ENCODE measurements at places on chromosomes 6 and 20.
A peak's percentile ranks its signal among the peaks of the same experiment; 100 is the strongest.

DNA sequence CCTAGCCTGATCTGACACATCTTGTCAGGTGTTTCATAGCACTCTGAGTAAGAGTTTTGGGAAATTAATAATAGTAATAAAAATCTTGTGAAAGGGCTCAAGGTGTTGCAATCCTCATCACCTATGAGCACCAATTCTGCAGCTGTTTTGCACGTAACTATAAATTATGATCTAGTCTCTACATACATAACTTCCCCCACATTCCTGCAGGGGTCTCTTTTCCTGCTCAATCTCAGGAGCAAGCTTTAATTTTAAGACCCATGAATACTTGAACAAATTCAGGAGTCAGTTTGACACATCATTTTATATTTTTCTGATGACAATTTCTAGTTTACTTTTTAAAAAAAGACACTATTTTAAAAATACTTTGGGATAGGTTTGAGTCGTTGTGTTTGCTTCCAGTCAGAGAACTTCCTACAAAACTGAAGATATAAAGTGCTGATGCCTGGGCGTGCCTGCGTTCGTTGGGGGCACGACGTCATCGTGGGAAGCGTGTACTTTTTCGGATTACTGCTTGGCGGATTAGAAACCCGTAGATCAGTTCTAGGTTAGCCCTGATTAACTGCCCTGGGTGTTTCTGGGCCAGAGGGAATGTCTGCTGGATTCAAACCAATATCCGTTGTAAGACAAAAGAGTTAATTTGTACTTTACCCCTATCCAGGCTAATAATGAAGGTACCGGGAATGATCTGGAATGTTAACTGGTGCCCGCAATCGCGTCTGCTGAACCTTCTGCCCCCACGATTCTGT, 1.0 kb upstream of the E2F3 start:
- no peak for DNase-seq

DNA sequence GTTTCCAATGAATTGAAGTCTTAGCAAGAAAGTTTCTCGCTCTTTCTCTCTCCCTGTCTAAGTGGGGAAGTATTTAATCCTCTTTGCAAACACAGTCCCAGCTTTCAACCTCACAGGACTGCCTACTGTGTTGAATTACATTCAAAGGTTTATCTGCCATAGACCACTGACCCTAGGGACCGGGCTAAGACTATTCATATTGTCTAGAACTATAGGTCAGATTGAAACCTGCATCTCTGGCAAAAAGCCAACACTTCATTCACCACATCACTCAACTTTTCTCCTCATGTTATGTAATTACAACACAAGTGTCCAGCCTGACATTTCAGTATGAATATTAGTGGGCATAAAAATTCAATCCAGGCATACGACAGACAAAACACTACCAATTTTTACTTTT, 314.7 kb upstream of the RSPO3 start:
- no peak for DNase-seq

DNA sequence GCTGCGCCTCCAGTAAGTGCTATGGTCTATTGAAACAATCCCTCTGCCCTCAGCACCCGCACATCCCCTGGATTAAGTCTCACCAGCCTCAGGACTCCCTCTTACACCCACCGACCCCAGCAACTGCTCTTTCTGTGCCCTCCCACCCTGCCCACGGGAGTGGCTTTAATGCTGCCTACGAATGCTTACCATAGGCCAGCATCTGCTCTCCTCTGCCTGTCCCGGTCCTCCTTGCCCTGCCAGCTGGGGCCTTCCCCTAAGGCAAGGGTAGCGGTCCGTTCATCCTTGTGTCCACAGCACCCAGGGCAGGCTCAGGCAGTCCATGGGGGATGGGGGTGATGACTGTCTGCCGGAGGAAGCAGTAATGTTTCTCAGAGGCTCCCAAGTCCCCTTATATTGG, 4.1 kb downstream of the EBF4 start:
- DNase-seq: no peak

- DNase-seq: no peak
Observed at GRCh38 chr6:138372711-138373463, 4.8 kb upstream of the SMIM28 start.

GRCh38 chr6:18327626-18328025, 59.5 kb upstream of the RNF144B start:
- peak; percentile 71 for DNase-seq

DNA sequence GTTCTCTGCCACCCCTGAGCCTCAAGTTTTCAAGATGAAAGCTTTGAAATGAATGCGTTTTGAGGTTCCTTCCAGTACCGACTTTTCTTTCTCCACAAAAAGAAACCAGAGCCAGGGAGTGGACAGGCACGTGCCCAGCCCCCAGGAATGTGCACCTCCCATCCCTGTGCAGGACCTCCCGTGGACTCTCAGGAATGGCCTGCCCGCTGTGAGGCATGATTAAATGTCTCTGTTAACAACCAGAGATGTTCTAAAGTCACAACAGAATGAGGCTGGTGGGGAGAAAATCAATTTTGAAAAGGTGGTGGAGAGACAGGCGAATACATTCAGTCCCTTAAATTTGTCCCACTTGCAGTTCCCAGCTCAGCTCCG, 1.5 kb downstream of the TGM3 start:
- DNase-seq: no peak

DNA sequence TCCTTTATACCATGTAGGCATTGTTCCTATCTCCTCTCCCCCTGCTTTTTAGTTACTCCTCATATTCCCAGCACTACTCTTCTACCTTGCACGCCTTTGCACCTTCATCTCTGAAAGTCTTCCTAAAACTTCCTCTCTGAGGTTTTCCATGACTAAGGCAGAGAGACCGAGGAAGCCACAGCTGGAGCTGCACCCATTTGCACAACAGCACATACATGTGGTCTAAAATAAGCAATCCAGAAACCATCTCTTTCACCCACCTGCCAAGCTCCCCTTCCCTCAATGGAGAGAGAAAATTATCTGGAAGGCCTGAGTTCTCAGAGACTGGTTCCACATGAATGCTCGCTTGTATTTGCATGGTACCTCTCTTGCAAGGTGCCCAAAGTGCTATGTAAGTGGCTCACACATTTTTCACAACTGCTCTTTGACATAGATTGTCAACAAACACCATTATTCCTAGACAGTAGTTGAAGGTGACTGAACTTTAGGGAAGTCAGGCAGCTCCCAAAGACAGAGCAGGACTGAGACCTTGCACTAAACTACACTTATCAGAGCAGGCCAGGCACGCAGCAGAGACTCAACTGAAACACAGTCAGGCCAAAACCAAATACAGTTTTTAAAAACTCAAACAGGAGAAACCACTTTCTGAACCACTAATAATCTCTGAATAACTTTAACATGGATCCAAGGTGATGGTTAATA, 313.2 kb downstream of the TFAP2A start:
- no peak for DNase-seq

DNA sequence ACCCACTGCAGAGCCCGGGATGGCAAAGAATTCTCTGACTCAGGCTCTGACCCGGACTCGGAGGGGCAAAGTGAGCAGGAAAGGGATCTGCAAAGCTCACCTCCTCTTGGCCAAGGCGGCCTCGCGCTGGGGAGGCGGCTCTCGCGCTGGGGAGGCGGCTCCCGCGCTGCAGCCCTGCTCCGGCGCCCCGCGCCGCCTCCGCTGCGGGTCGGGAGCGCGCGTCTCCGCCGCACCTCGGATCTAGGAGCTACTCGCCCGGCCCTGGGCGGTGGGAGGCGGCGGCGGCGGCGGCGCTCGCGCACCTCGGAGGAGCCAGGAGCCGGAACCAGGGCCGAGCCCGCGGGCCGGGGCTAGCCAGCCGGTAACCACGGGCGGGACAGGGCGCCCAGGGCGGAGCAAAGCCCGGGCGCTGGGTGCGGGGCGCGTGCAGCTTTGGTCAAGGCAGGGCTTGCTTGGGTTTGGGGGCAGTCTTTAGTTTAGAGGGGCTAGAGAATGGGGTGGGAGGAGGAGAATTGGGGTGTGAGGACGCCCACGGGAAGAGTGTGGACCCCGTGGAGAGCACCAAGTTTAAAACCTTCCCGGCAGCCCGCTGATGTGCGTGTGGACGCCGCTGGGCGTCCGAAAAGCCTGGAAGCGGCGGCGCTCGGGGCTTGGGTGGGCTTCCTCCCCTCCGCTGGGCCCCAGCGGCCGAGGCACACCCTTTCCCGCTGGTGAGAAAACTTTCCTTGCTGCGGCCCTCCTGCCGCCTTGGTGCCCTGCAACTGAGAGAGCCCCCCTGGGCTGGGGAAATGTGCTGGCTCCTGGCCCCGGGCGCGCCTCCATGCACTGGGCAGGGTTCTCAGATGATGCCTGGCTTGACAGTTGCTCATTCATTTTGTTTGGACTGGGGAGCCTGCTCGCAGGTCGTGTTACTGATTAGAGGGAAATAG, at the start of gene MRAP2:
Gene MRAP2 (plus strand): TSS at position 250 of the 929 bp plus-strand sequence. CDS start 21,547 bp downstream, outside the sequence.
- DNase-seq: no peak

- DNase-seq: no peak
Observed at GRCh38 chr6:97406633-97407032, 123.6 kb upstream of the MMS22L start.

GRCh38 chr6:39843305-39844020, 51.3 kb downstream of the DAAM2 start:
- DNase-seq: no peak

GRCh38 chr6:37190159-37190535, 20.2 kb downstream of the PIM1 start:
- no peak for DNase-seq

DNA sequence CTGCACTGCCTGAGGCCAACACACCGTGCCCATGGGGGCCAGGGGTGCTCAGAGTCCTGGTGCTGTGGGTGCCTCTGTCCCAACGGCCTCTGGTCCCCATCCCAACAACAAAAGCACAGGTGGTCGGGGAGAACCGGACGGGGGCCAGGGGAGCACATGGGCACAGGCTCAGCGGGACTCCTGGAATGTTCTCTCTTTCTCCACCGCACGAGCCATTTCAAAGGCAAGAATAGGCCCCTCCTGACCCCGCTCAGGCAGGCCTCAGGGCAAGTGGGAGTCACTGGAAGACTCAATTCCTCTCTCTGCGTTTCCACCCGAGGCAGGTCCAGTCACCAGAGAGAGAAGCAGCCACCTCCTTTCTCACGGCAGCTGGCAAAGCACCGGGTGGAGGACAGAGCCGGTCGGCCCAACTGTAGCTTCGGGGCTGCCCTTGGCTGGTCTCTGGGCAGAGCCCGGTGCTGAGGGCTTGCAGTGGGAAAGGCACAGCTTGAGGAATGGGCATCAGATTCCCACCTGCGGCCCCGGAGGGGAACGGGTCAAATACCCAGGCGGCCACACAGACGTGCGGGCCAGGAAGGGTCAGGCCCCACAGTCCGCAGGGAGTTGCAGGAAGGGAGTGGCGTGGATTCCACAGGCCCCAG, 55.2 kb downstream of the KCNQ2 start:
- no peak for DNase-seq

- no peak for DNase-seq
Observed at GRCh38 chr6:75532521-75532920, 38.9 kb upstream of the FILIP1 start.

GRCh38 chr6:123520217-123520616, 116.5 kb downstream of the TRDN start:
- DNase-seq: no peak

DNA sequence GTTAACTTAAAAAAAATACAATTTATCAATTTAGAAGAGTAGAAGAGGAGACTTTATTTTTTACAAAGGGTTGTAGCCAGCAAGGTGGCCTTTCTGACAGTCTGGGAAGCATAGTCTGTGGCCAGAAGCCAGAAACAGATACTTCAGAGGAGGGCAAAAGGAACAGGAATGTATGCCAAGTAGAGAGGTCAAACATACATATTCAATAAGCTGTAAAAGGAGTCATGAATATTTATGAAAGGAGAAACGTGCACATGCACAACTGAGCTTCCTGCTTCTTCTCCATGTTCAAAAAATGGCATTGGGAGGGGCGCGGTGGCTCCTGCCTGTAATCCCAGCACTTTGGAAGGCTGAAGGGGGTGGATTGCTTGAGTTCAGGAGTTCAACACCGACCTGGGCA, 43.9 kb upstream of the FAM184A start:
- DNase-seq: no peak

DNA sequence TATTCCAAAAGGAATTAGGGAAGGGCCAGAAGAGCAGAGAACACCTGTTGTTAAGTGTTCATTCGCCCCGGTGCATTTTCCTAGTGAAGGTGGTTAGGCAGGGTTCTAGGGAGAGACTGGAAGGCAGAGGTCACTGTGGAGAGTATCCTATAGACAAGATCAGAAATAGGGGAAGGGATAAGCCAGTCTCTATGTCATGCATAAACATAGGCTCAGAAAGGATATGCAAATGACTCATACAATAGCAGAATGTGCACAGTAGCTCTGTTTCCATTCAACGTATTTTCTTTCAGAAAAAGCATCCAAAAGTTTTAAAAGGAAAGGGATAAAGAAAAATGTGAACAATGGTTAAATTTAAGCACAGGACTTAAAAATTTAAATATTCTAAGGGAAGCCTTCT, 47.4 kb downstream of the BMP6 start:
- no peak for DNase-seq

DNA sequence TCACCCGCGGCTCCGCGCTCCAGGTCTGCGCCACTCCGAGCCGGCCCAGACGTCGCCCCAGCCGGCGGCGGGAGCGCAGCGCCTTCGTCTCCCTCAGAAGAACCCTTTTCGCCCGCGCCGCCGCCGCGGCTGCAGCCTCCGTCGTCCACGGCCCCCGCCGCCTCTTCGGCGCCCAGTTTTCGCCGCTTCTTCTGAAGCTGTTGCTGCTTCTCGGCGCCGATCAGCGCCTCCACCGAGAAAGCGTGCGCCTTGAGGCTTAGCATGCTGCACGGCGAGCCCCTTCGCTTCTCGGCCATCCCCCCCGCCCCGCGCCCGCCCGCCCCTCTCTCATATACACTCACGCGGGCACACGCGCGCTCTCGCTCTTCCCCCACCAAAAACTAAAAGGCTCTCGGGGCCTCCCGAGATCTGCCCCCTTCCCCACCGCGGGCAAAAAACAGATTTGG, 489 bp downstream of the TBX18 start:
- no peak for DNase-seq

DNA sequence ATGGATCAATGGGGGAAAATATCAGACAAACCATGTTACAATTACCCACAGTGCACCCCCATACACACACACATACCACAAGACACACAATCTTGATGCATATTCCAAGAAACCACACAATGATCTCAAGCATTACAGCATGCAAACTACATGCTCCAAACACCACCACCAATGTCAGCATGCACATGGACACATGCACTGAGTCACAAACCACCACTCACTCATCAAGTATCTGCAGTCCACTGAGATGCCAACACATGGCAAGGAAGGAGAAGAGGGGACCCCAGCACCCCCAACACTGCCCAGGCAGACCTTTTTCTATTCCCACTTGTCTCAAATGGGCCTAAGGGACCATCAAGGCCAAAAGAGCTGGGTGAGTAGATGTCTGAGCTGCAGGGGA, 91.6 kb downstream of the PREX1 start:
- DNase-seq: no peak

DNA sequence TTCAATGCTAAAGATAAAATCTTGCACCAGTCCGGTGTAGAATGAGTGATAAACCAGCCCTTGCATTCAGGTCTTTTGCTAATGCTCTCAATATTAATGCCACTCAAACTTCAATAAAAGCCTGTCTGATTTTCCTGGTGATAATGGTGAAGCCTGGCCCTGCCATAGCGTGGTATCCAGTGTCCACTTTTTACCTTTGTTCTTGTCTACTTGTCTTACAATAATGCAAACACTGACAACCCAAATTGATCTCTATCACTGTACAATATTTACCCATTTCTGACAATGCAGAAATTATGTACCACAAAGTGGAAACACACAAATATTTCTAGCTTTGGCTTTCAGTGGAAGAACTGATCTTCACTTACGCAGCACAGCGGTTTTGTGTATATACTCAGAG, 189.1 kb downstream of the ZDHHC14 start:
- DNase-seq: no peak

All from HL-60 (cell line).